Hematopoietic multipotent progenitor cell (in vitro differentiated cells): ENCODE measurements at places on chromosomes 7 and 10. TPM values are rescaled to one million over a fixed set of nuclear protein-coding genes. Genes with fewer than 3 reads are reported as not detected.

Gene CDC14C
- total RNA-seq = not detected

Gene ZNF485
- 6.7 TPM for total RNA-seq

Gene SPAG6
- 3.2 TPM for total RNA-seq

Gene C10orf90
- not detected for total RNA-seq

Gene CCL24
- not detected for total RNA-seq

DNA sequence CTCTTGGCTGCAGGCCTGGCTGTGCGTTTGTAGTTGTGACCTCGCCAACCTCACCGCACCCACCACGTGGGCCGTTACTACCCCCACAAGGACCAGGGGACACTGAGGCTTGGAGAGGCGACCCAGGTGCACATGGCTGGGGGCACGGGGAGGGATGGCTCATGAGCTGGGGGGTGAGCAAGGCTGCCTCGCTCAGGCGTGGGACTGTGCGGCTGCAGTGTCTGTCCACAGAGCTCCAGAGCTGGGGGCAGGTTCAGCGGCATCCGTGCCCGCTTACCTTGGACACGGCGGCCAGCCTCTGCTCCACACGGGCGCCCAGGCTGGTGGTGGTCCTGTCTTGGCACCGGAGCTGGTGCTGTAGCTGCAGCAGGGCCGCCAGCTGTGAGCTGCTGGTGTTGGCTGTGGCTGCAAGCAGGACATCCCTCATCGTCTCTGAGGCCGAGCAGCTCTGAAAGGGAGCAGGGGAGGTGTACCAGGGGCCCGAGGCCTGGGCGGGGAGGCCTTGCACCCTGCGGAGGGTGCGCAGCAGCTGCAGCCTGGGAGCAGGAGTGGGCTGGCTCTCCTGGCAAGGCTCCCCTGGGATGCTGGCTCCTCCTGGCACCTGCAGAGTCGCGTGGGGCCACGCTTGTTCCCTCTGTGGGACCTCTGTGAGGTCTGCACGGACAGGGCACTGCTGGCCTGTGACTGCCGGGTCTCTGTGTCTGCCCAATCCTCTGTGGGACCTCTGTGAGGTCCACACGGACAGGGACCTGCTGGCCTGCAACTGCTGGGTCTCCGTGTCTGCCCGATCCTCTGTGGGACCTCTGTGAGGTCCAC is 60.0 kb upstream of the NKX6-2 start:
- no peak for DNase-seq

DNA sequence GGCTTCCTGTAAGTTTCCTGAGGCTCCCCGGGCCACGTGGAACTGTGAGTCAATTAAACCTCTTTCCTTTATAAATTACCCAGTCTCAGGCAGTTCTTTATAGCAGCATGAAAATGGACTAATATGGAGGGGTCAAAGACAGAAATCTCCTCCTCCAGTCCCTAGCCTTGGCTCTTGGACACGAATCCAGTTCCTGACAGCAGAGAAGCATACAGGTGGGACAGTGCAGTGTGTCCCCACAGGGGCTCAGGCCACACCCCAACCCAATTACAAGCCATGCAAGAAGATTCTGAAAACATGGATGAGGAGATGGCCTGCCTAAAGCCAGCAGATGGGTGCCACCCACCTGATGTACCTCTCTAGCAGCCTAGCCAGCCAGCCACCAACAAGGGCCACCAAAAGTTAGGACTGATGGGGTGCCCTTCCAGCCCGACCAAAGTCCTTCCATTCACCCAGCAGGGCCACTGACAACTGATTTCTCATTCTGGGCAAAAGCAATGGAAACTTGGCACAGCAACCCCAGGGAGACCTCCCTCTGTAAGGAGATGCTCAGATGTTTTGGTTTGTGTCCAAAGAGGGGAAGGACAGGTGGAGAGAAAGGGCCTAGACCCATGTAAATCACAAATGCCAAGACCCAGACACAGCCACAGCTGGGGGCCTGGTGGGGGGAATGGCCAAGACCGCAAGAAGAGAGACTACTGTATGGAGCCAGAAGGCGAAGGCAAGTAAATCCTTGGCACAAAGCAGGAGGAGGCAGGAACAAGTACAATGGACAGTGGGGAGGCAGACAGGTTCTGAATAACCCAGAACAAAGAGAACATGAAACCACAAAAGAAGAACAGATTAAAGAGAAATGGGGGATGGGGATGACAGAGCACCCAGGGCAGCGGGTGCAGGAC is 13.6 kb downstream of the GPRIN2 start:
- no peak for DNase-seq

DNA sequence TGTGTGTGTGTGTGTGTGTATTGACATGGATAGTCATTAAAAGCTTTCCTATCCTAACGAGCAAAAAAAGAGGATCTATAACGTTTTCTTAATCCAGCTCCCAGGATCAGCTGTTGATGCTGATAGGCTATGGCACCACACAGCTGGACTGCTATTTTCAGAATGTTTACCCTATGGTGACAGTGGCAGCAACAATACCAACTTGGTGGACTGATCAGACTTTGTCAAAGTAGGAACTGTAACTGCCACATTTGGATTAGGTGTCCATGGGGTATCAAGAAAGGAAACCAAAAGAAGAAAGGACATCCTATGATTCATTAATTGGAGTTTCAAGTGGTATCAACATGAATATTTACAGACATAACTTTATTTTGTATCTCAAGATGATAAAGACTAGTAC is 2.7 kb upstream of the CLEC5A start:
- DNase-seq = no peak

DNA sequence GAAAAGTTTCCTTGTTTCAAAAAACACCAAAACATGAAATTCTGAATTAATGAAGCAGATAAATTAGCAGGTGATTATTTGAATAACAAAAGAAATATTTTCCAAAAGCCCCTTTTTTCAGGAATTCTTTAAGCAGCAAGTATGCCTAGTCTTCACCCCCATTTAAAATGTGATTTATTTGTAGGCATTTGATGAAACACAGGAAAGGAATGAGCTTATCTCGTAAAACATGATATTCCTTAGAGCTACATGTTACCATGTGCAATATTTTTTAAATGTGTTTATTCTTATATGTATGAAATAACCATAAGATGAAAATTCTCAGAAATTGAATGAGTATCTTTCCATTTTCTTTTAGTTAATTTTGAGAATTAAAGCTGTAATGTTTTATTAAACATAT is 106.1 kb downstream of the CHN2 start:
- no peak for DNase-seq

- no peak for DNase-seq
Measured at GRCh38 chr10:117885206-117885829, 161.4 kb downstream of the RAB11FIP2 start.

GRCh38 chr7:151873402-151873965 is 3.4 kb downstream of the PRKAG2 start:
- no peak for DNase-seq

DNA sequence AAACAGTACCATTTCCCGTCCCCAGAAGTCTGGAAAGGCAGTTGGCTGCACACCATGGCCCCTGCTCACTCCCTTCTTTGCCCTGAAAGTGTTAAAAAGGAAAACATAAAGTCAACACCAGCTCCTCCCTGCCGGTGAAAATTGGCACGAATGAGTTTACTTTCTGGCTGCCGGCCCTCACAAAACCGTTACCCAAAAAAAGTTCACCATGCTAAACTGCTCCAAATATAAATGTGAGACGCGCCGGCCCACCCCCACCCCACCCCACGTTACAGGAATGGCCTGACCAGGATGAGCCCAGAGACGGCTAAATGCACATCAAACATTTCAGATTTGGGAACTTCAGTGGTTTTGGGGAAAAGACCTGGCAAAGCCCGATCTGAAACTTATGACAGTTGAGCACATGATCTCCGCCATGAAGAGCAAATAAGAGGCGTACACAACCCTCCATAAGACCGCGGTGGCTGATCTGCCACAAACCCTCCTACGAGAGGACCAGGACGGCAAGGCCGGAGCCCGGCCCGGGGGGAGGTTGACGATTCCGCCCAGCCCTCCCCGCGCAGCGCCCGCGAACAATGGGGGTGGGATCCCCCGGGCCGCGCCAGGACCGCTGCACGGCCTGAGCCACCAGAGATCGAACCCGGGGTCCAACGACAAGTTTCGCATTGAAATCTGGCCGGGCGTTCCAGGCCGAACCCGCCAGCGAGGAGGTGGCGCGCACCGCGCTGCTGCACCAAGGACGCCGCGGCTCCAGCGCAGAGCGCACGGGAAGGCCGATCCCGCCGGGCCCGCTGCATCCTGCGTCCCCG is 952 bp downstream of the DIP2C start:
- DNase-seq = no peak

DNA sequence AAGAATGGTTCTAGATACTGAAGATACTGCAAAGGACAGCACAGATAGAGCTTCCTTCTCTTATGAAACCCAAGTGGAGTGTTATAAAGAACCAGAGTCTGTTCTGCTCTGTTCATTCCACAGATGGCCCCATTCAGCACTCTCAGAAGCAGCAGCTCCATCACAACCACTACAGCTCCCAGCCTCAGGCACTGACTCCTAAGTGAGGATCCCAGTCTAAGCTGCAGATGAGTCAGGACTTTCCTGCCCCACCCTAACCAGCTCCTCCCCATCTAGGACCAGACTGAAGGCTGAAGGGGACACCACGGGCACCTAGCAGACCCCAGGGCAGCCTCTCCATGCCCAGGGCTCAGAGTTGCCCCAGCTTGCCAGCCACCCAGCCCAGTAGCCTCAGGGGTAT is 379.8 kb downstream of the GRID1 start:
- DNase-seq = no peak

- no peak for DNase-seq
Measured at GRCh38 chr7:83514977-83515376, 134.0 kb downstream of the SEMA3E start.

DNA sequence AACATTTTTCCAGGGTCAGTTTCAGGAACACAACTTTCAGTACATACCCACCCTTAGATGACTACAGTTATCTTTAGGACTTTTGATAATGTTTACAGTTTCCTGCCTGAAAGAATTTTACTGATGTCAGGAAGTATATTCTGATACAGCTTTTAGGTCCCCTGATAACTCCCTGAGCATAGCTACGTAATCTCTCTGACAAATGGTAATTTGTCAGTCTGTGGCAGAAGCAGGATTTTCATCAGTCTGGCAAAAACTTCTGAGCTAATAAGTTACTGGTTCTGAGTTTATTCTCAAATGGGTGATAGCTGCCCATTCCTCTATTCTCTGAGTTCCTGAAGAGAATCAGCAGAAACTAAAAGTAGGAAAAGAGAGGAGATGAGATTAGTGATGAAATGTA is 270.1 kb upstream of the MTPN start:
- no peak for DNase-seq
